ENCODE measurements at places on chromosomes 6 and 20. TPM values are rescaled to one million over a fixed set of nuclear protein-coding genes. Genes with fewer than 3 reads are reported as not detected.

- H3K36me3 ChIP-seq = no peaks in the 10 kb centered on the region
- no peaks in the 10 kb centered on the region for H3K4me1 ChIP-seq
These were observed 367.6 kb downstream of the TENT5A start for GRCh38 chr6:81384921-81385320.

DNA sequence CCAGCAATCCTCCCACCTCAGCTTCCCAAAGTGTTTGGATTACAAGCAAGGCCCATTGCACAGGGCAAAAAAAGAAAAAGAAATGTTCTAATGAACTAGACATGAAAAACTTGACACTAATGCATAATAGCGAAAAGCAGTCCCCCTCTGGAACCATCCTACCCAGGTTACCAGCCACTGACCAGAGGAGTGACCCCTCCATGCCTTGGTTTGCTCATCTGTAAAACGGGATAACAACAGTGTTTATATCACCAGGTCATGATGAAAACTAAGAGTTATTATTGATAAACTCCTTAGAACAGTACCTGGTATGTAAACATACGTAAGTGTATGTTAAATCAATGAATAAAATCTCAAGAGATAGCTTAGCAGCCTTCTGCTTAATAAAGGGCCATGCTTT lies 3.3 kb upstream of the NHSL1 start:
- H3K27me3 ChIP-seq = no peaks in the 10 kb centered on the region
- no peaks in the 10 kb centered on the region for H3K36me3 ChIP-seq
- H3K4me3 ChIP-seq = no peak overlapping the region
- DNase-seq = no peak
- no peak overlapping the region for H3K27ac ChIP-seq

The TREM1 gene
- 0.98 TPM for total RNA-seq

GRCh38 chr20:12276011-12276673 lies 358.4 kb downstream of the BTBD3 start:
- H3K4me3 ChIP-seq = no peak overlapping the region
- H3K27me3 ChIP-seq = no peaks in the 10 kb centered on the region
- H3K27ac ChIP-seq = no peak overlapping the region

The GRIK2 gene
- 0.55 TPM for total RNA-seq

The KIF25 gene
- total RNA-seq = not detected

GRCh38 chr20:48623906-48624265 lies 203.9 kb downstream of the PREX1 start:
- no peak overlapping the region for H3K4me3 ChIP-seq
- no peak overlapping the region for H3K27ac ChIP-seq
- peaks cover 25% of the 10 kb centered on the region for H3K4me1 ChIP-seq
- no peaks in the 10 kb centered on the region for H3K27me3 ChIP-seq
- H3K36me3 ChIP-seq = no peaks in the 10 kb centered on the region
- no peak for DNase-seq

The HTR1E gene
- total RNA-seq = not detected

The BFSP1 gene
- total RNA-seq = 2.7 TPM

GRCh38 chr6:28980137-28980851 lies 24.8 kb downstream of the ZNF311 start:
- H3K27ac ChIP-seq = peak overlapping the region; percentile 60
- H3K27me3 ChIP-seq = no peaks in the 10 kb centered on the region
- H3K36me3 ChIP-seq = no peaks in the 10 kb centered on the region
- peak; percentile 11 for DNase-seq
- peaks cover 39% of the 10 kb centered on the region for H3K4me1 ChIP-seq
- peak overlapping the region; percentile 92 for H3K4me3 ChIP-seq
